ENCODE measurements at places on chromosomes 5 and 9.

GRCh38 chr5:56286015-56286884, 53.1 kb upstream of the ANKRD55 start:
- no peak for DNase-seq

DNA sequence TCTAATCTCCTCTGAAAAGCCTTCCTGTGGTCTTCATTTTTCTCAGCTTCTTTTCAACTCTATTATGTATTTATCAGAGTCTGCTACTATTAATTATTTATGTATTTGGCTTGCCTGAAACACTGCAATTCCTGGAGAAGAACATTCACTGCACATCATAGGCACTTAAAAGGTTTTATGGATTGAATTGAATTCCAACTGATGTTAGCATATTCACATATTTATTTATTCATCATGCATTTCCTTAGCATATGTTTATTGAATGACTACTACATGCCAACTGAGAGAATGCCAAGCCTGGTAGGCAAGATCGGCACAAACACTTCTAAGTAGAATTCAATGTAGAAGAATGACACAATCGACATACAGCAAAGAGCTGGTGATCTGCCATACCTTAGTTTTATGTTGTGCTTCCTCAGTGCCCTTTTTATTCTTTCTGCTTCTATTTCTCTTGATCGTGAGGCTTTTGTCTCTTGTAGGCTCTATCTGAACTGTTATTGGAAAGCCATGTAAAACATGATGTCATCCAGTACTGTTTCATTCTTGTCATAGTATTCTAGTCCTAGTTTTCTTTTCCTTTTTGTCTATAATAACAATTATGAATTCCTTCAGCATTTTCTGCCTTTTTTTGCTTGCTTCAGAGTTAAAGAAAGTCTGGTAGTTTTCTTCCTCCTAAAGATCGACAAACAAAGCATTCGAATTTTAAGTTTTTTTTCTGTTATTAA, 454.2 kb downstream of the TLE4 start:
- DNase-seq = no peak

- no peak for DNase-seq
Measured at GRCh38 chr9:126036881-126037291, 289.7 kb downstream of the PBX3 start.

GRCh38 chr5:95871146-95871806, 48.8 kb upstream of the GLRX start:
- no peak for DNase-seq

DNA sequence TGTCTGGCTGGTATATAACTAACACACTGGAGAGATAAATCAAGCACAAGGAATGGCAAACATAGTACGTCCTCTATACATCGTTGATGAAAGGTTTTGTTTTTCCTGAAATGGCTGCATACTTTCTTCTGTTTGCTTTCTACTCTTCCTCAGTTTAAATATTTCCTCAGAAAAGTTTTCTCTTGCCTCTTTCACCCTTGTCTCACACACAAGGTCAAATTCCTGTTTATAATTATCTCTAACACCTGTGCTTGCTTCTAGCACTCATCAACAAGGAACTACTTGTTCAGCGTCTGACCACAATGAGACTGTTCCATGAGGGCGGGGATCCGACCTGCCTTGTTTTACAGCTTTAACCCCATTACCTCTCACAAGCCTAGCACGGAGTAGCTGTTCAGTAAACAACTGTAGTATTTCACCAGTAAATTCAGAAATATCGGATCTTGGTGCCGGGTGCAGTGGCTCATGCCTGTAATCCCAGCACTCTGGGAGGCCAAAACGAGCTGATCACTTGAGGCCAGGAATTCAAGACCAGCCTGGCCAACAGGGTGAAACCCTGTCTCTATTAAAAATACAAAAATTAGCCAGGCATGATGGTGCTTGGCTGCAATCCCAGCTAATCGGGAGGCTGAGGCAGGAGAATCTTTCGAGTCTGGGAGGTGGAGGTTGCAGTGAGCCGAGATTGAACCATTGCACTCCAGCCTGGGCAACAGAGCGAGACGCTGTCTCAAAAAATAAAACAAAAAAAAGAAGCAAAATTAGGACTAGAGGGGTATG, 37.0 kb downstream of the NR6A1 start:
- no peak for DNase-seq

DNA sequence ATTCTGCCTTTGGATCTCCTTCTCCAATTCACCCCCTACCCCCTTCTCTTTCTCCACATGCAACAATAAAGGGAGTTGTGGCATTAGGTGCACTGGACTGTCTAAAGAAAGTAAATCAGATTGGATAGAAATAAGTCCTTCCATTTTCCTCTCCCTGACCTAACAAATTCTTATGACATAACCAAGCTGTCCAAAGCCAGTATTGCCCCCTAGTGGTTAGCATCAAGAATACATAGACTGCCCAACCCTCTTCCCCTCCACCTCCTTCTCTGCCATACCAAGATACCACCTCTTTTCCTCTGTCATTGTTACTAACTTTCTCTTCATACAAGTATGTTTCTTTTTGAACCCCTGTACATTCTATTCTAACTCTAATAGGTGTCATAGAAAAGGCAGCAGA, 45.7 kb downstream of the PPARGC1B start:
- DNase-seq = no peak

GRCh38 chr9:126474786-126475485, 138.8 kb upstream of the LMX1B start:
- DNase-seq = no peak

- DNase-seq = no peak
Measured at GRCh38 chr9:32565967-32566366, 7.0 kb downstream of the NDUFB6 start.

DNA sequence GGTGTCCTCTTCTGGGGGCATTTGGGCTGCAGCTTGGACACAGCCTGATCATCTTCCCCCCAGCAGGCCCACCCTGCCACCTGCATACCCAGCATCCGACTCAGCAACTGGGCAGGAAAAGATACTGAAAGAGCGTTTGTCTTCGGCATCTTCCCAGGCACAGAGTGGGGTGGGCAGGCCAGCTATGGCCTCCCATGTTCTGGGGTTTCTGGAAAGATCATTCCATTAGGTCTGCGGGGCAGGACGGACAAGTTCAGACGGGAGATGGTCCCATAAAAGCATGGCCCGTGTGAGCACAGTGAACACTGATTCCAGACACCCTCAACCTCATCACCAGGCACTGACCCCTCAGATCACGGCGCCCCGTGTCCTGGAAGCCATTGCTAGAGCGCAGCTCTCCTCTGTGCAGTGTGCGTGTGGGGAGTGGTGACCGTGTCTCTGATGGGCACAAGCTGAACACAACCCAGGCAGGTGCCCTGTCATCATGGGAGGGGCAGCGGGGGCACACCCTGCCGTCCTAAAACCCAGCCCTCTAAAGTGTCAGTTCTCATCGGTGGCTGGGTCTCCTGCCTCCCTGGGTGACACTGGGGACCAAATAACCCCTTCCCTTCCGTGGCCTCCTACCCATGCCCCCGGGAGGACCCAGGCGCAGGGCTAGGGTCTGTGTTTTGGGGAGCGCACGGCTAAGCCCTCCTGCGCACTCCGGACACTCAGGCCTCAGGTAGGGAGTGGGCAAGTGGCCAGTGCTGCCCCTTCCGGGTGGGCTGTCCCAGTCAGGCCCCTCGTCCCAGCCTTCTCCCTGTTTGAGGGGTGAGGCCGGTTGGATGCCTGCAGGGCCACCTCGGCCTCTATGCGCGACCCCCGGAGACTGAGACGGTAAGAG, 13.2 kb upstream of the TMEM250 start:
- DNase-seq = no peak

GRCh38 chr5:60719329-60719728, 19.4 kb upstream of the DEPDC1B start:
- DNase-seq = no peak

GRCh38 chr5:111774525-111774924, 17.5 kb upstream of the NREP start:
- DNase-seq = no peak

- no peak for DNase-seq
Measured at GRCh38 chr5:135397084-135397483, 1.9 kb downstream of the MACROH2A1 start.

Data from stimulated activated naive CD4-positive, alpha-beta T cell treated with Interleukin-2 at 50 U/mL for 16 hours (primary cell).